ENCODE measurements at places on chromosomes 3 and 15. TPM values are rescaled to one million over a fixed set of nuclear protein-coding genes. Genes with fewer than 3 reads are reported as not detected.

VWA5B2 gene
- total RNA-seq = 10.6 TPM

FAM3D gene
- total RNA-seq = 0.32 TPM

NR1D2 gene
- 60.9 TPM for total RNA-seq

SAXO2 gene
- 5.7 TPM for total RNA-seq

PKM gene
- total RNA-seq = 1,664 TPM

Measured in HCT116 (cell line).